ENCODE measurements at places on chromosomes 7 and 10.

DNA sequence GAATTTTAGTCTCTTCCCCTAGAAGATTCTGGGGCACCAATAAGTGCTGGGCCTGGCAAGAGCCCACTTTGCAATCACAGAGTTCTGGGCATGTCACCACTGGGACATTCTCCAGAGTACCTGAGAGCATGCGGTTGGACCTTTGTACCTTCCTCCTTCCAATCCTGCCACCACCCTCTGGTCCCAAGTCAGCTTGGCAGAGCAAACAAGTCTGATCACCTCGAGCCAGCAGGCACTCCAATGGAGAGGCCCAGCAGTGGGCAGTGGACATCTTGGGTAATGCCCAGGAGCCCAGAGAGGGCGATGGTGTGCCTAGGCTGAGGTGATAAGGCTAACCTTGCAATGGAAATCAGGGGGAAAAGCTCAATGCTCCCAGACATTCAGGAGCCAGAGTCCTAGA lies 43.4 kb downstream of the SH3PXD2A start:
- no peak for DNase-seq

GRCh38 chr7:88115816-88116215 lies 104.0 kb downstream of the SRI start:
- DNase-seq, result no peak

DNA sequence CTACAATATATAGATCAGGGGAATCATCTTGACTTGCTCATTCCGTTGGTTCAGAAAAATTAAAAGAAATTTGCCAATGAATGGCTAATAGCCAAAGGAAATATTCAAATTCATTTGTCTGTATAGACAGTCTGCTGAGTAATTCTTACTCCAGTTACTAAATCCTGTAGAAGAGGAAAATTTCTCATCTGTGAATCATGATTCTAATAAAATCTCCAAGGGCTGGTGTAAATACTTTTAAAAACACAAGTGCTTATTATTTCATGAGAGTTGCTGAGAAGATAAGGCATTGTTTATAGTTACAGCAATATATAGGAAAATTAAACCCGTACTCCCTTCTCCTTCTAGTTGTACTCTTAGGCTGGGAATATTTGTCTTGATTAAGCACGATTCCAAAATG lies 53.0 kb downstream of the WNT2 start:
- DNase-seq, result no peak

DNA sequence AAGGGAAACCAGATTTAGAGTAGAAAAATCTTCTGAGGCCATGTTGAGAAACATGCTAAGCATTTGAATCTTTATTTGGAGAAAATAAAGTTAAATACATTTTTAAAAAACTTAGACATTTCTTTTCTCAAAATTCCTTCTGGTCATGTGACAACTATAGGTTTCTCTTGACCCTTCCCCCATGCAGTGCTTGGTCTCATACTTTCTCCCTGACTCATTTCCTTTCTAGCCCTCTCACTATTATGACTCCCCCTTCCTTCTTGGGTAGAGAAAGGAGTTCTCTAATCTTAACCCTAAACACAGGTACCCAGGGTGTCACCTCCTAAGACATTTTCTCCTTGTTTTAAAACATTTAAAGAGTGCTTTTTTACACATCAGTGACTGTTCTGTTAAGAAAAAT lies 179.5 kb upstream of the TMEM106B start:
- DNase-seq, result no peak

- no peak for DNase-seq
Measured at GRCh38 chr10:62335326-62335725, 38.8 kb upstream of the ZNF365 start.

GRCh38 chr10:1774796-1775195 lies 37.5 kb upstream of the ADARB2 start:
- no peak for DNase-seq

GRCh38 chr7:77867537-77867865 lies 68.9 kb downstream of the PHTF2 start:
- DNase-seq, result no peak

- DNase-seq, result no peak
Measured at GRCh38 chr10:59465088-59465487, 102.7 kb upstream of the FAM13C start.

DNA sequence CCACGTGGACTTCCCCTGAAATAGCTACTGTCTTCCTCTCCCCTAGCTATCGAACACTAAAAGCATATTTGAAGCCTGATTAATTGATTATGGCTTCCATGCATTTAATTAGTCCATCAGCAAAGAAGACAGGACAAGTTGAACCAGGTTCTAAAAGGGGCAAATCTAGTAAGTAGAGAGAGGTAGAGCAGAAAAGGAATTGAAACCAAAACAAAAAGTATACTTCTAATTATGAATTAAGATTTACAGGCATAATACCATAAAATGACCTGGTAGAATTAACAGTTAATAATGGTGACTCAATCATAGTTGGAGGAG lies 393 bp upstream of the DNAJC1 start:
- no peak for DNase-seq

DNA sequence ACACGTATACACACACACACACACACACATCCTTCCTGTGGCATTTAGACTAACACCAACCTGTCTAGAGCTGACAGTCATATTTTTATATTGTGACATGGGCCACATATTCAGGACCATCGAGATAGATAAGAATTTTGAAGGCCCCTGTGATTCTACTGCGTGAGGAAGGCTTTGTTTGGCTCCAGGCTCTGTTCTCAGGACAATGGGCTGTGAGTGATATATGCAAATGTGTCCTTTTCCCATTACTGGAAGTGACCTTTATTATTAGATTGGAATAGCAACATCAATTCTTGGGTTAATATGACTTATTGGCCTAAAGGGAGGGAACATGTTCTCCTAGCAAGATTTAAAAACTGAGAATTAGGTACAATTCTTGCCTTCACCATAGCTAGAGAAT lies 156.1 kb downstream of the SPAG6 start:
- DNase-seq, result no peak

GRCh38 chr10:126264102-126265018 lies 123.9 kb downstream of the ADAM12 start:
- no peak for DNase-seq

GRCh38 chr7:55306331-55306730 lies 58.8 kb upstream of the LANCL2 start:
- no peak for DNase-seq

- DNase-seq, result no peak
Measured at GRCh38 chr10:70799124-70799523, 13.9 kb upstream of the TBATA start.

DNA sequence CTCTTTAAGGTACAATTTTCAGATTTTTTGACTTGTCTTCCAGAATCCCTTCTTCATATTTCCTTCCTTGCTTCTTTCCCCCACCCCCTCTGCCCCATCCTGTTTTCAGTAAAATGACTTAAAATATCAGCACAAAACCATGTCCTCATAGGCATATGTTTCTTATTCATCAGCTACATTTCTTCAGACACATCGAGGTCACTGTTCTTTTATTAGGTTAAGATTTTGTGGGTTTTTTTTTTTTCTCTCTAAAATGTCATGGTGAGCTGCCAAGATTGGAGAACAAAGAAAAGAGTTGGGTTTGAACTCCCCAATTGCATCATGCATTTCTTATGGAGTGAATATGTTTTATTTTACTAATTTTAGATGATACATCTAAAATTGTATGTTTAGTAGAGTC lies 35.8 kb downstream of the LAMB4 start:
- no peak for DNase-seq

DNA sequence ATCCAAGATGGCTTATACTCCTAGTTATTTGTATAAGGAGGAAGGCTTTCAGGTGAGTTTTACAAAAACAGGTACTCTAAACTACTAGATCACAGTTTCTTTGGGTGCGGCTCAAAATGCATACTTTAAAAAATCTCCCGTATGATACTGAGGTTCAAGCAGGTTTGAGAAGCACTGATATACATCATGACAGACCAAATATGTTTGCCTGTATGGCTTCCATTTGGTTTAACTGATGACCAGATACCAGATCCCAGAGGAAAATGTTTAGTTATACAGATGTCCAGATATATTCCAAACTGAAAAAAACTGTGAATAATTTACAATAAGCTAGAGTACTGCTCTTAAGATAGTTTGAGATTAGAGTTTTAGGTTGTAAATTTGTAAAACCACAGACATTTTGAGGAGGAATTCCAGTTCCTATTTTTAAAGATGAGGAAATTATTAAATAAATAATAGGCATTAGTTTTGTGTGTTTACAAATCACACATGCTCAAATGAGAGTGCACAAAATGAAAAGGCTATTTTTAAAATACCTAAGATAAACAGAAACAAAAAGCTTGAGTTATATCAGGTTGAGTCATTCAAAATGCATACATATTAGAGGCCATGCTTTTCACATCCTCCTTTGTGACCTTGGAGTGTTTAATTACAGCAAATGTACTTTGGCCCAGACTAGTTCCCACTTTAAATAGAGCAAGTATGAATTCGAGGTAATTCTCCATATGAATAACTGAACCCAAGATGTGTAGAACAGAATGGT lies 60.5 kb downstream of the SEMA3C start:
- no peak for DNase-seq

DNA sequence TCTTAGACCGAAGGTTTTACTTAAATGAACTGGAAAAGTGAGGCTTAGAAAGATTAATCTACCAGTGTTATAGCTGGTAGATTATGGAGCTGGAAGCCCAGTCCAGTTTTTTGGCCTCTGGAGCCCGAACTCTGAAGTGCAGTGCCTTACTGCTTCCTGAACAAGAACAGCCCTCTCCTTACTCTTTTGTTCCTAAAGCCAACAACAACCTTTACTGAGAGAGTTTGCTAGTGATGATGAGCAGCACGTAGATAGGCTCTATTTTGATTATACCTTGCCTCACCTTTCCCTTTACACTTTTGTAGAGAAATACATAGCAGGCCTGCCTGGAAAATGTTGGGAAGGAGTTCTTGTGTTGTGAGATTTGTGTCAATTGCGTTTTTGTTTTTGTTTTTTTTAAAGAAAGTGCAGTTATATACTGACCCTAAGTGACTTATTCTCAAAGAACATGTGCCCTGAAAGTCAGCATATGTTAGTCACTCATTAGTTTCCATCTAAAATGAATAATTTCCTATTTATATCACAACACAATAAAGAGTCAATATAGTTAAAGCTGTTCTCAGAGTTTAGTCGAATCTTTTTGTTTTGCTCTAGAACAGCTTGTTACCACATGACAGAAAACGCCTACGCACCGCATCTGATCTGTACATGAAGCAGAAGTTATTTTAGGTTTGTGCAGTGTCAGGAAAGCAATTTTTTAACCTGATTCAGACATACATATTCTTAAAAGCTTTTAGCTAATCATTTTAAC lies 33.0 kb downstream of the PLEKHA1 start:
- DNase-seq, result no peak

GRCh38 chr10:80553436-80553835 lies 15.7 kb downstream of the SH2D4B start:
- DNase-seq, result no peak

DNA sequence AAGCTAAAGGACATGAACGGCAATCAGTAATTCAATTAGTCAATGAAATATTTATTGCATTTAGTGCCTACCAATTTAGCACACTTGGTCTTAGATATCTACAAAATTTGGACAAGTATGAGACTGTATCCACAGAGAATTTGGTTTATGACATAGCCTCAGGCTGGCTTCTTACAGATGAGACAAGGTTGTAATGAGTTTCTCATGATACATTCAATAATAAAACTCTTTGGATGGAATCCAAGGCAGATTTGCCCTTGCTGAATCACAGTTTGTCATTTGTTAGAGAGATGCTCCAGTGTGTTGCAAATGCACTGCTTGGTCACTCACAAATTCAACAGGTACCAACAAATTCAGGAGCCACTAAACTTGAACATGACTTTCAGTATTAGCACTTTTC lies 162.5 kb downstream of the GPR37 start:
- no peak for DNase-seq

DNA sequence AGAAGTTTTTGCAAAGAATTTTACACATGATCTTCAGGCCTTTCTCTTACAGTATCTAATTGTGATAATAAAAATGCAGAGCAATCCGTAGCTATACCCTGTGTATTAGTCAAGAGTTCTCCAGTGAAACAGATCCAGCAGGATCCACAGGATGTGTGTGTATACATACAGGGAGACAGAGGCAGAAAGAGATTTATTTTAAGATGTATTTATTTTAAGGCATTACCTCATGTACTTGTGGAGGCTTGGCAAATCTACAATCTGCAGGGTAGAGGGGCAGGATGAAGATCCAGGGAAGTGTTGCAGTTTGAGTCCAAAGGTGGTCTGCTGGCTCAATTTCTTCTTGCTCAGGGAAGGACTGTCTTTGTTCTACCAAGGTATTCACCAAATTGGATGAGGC lies 41.7 kb downstream of the ARHGAP12 start:
- DNase-seq, result no peak
